Heart right ventricle (tissue), 16 donors: ENCODE measurements at places on chromosomes 5 and 9. TPM values are rescaled to one million over a fixed set of nuclear protein-coding genes. Genes with fewer than 3 reads are reported as not detected.

Gene TLN1
- total RNA-seq: 275 TPM

Gene IL13
- not detected for total RNA-seq

Gene STK10
- total RNA-seq: 8.5 TPM

Gene CLIC3
- 3.0 TPM for total RNA-seq

Gene PCDHA4
- 0.07 TPM for total RNA-seq

Gene ROR2
- total RNA-seq: 0.65 TPM

Gene NSG2
- total RNA-seq: 0.82 TPM

Gene FBP2
- total RNA-seq: not detected

Gene BTNL3
- total RNA-seq: not detected

Gene PHYHD1
- 34.0 TPM for total RNA-seq

Gene CDH9
- total RNA-seq: not detected

Gene ANKDD1B
- 0.30 TPM for total RNA-seq

Gene RANBP17
- 6.1 TPM for total RNA-seq

Gene BAAT
- 0.15 TPM for total RNA-seq

DNA sequence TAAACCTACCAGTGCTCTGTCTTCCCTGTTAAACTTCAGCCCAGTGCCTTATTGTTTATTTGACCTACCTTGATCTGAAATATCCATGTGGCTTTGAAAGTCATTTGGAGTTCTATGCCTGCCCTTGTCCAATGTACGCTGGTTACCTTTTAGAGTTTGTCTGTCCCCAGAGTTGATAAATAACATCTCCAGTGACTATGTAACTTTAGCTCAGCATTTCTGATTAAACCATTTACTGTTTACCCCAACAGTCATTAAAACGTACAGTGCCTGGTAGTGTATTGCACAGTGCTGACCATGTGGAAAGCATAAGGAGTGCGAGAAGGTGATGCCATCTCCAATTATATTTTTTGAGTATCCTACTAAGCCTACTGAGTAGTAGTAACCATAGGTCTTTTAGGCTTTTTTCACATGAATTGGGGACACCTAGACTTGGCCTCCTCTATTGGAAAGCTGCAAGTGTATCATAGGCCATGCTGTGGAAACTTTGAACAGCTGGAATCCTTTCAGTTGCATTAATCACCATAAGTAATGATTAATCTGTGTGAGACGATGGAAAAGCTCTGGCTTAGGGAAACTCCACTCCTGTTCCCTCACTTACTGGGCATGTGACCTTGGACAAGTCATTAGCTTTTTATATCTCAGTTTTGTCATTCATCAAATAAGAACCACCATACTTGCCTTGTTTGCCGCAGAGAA is 93.5 kb downstream of the MAST4 start:
- no peak for DNase-seq

- DNase-seq: no peak
Measured at GRCh38 chr5:137283801-137284200, 215.3 kb downstream of the SPOCK1 start.

GRCh38 chr9:126417684-126418083 is 91.1 kb downstream of the MVB12B start:
- no peak for DNase-seq

DNA sequence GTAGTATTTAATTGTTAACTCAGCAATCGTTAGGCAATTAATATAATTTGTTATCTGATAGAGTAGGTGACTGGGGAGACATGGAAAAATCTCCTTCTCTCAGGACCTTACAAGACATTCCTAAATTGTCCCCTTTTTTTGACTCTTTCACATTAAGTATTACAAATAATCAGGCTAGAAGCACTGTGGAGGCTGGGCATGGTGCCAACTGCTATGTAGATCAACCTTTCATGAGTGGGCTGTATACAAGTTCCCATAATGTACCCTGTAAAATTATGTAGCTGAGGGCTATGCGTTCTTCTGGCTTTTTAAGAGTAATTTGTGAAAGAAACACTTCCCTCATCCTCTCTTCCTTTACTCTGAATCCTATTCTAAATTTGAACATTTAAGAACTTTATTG is 140.2 kb downstream of the NFIB start:
- peak; percentile 15 for DNase-seq

DNA sequence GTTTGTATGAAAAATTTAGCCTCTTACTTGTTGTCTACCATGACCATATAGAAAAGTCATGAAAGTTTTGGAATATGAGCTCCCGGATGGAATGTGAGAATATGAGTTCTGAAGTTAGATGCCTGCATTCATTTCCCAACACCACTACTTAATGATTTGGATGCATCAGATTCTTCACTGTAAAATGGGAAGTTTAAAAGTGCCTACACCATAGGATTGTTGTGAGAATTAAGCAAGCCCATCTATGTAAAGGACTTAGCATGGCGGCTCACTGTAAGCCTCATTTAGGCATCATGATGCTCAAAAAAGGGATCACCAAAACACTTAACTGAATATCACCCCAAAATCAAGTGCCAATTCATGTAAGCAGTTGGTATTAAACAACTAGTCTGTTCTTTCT is 177.3 kb downstream of the RAB3C start:
- no peak for DNase-seq

DNA sequence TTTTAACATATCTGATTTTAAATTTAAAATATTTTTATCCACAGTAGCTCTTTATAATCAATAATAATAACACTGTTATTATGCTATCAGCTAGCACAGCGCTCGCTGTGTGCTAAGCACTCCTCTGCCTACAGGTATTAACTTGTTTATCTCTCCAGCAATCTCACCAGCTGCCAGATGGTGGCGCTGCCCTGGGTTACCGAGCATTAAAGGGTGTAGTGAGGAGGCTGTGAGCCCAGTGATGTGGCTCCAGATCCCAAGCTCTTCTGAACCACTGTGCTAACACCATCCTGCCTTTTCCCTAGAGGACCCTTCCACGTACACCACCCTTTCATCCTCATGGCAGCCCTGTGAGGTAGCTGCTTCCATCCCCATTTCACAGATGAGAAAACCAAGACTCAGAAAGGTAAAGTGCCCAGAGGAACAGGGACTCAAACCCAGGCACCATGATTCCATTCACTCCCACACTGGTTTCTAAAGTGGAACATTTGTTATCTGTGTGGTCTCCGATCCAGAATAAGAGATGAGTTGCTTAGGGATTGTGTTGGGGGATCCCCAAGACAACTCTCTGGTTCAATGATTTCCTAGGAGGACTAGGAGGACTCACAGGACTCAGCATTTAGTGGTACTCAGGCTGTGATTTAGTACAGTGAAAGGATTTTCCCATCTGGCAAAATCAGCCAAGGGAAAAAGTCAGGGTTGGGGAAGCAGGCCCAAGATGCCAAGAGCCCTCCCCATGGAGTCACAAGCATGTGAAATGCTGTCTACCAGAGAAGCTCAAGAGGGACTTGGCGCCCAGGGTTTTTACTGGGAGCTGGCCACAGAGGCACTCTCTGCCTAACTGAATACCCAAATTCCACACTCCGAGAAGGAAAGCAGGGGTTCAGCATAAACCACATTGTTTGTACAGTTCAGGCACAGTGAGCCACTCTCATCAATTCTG is 7.0 kb downstream of the IGFBPL1 start:
- DNase-seq: no peak

DNA sequence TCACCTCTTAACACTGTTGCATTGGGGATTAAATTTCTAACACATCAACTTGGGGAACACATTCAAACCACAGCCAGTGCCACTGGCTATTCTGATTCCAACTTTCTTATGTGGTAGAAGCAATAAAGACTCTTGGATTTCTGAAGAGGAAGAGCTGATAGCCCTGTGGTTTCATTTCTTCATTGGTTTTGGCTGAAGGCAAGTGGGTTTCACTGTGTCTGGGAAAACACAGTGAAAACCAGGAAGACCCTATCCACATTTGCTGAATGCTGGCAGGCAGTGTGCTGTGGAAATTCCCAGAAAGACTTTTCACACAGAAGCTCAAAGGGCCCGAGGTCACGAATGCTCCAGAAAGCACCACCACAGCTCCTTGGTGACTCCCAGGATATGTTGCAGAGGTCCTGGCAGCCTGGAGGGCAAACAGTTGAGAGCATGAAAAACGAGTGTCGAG is 67.1 kb downstream of the DAPK1 start:
- DNase-seq: no peak

GRCh38 chr9:101468116-101468515 is 32.5 kb upstream of the ALDOB start:
- no peak for DNase-seq

DNA sequence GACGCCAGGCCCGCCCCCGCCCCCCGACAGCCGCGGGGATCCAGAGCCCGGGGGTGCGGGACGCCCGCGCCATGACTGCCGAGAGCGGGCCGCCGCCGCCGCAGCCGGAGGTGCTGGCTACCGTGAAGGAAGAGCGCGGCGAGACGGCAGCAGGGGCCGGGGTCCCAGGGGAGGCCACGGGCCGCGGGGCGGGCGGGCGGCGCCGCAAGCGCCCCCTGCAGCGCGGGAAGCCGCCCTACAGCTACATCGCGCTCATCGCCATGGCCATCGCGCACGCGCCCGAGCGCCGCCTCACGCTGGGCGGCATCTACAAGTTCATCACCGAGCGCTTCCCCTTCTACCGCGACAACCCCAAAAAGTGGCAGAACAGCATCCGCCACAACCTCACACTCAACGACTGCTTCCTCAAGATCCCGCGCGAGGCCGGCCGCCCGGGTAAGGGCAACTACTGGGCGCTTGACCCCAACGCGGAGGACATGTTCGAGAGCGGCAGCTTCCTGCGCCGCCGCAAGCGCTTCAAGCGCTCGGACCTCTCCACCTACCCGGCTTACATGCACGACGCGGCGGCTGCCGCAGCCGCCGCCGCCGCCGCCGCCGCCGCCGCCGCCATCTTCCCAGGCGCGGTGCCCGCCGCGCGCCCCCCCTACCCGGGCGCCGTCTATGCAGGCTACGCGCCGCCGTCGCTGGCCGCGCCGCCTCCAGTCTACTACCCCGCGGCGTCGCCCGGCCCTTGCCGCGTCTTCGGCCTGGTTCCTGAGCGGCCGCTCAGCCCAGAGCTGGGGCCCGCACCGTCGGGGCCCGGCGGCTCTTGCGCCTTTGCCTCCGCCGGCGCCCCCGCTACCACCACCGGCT is 1.0 kb downstream of the FOXE1 start:
- no peak for DNase-seq

GRCh38 chr5:76180814-76181805 is 97.9 kb downstream of the SV2C start:
- no peak for DNase-seq

DNA sequence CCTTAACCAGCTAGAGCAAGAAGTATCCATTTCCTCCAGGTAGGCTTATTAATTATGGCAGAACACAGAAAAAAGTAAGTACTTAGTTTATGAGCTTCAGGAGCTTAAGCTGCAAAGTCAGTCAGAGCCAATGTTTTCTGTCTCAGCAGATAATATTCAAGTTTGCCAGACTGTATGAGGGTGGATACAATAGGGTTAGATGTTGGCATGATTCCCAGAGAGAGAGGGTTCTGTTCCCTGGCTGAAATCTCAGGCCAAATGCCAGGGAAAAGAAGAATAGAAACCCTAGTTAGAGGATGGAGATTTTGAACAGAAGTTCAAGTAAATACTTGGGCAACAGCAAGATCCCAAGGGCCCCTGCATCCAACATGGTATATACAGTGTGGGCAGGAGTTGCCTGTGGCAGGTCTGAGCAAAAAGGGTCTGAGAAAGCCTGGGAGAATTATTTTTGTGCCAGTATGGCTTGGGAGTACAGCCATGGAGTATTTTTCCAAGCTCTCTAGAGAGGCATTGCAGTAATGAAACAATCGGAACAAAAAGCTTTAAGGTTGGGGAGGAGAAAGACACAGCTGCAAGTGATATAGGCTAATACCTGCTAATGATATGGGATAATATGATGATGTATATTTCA is 31.0 kb upstream of the ISOC1 start:
- DNase-seq: peak; percentile 11

- no peak for DNase-seq
Measured at GRCh38 chr9:100346836-100347235, 5.9 kb downstream of the TEX10 start.

DNA sequence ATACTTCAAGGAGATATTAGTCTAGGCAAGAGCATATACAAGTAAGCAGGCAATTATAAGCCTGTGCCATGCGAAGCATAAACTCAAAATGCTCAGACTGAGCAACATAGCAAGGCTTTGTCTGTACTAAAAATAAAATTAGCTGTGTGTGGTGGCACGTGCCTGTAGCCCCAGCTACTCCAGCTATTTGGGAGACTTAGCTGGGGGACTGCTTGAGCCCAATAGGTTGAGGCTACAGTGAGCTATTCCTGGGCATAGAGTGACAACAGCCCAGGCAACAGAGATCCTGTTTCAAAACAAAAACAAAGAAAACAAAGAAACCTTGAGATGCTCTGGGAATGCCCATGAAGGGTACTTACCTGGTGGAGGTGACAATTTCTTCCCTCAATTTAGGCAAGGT is 130.5 kb upstream of the ZNF608 start:
- DNase-seq: no peak

DNA sequence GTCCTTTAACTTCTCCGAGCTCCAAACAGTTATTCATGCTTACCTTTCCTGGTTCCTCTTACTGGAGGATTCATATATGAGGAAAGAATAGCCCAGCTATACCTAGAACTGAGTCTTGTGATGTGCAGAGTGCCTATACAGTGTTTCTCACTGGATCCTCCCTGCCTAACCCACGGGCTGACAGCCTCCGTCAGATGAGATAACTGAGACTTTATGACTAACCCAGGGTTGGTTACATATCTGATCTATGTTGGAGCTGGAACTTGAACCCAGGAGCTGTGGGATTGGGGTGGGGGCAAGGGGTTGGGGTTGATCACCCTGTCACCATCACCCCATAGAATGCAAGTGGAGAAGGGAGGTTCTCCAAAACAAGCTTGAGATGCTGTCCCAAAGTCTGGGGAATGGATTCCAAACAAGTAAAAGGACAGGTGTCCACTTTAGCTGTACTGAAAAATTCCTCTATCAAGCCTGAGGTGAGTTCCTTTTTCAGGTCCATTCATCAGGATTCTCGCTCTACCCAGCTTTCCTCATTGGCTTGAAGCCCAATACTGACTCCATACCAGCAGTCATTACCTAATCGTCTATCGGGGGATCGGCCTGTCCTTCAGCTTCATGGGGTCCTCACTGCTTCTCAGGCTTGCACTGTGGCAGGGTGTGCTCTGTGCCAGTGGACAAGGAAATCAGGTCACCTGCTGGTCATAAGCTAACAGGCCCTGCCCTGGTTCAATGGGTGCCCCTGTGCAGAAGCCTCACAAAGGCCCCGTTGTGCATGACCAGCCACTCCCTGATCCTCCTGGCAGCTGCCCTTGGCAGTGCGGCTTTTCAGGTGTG is 100.6 kb downstream of the ARHGAP26 start:
- DNase-seq: no peak

DNA sequence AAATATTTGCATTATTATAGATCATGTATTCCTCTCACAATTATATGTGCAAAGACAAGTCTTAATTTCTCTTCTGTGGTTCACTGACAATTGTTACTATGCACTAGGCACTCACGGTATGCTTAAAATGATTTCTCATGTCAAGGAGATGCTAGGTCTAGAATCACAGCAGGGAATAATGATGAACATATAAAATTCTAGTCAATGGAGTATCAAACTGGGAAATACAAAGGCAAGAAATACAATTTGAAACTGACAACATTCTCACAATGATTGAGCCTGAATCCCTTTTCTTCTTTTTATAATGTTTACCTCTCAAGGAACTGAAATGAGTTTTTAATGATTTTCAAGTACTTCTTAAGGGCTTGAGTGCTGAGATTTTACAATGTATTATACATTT is 302.3 kb upstream of the GRAMD2B start:
- DNase-seq: no peak

- DNase-seq: no peak
Measured at GRCh38 chr5:149411738-149412519, 32.8 kb upstream of the IL17B start.

- DNase-seq: no peak
Measured at GRCh38 chr9:130343445-130343918, 77.9 kb downstream of the HMCN2 start.
